Fibroblast of the conjunctiva (primary cell): ENCODE measurements at places on chromosomes 1 and 21.

DNA sequence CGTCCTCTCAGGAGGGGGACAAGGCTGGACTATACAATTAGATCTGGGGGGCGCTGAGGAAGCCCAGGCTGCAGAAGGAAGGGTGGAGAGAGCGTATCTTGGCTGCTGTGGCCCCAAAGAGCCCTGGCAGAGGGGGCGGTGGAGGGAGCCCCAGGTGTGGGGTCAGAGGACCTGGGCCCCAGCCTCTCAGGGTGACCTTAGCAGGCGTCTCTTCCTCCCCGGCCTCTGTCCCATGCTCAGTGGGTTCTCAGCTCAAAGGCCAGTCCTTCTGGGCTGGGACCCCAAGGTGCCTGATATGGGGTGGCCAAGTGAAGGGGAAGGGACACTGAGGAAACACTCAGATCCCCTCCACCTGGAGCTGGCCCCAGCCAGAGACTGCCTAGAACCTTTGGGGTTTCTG is 1.8 kb downstream of the FAM131C start:
- no peak for DNase-seq

DNA sequence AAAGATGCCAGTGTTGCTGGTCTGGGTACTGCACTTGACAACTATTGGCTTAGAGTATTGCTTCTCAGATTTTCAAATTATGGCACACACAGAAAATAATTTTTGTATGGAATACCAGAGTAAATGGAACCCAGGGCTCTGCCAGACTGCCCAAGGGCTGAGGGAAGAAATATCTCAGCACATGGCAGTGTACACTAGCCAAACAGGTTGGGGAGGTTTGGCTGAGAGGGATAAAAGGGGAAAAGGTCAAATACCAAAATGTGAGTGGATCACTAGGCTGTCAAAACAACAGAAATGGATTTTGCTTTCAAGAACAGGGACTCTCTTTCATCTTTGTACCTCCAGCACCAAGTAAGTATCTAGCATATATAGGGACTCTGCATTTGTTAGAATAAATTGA is 3.0 kb upstream of the RGS8 start:
- DNase-seq: no peak

DNA sequence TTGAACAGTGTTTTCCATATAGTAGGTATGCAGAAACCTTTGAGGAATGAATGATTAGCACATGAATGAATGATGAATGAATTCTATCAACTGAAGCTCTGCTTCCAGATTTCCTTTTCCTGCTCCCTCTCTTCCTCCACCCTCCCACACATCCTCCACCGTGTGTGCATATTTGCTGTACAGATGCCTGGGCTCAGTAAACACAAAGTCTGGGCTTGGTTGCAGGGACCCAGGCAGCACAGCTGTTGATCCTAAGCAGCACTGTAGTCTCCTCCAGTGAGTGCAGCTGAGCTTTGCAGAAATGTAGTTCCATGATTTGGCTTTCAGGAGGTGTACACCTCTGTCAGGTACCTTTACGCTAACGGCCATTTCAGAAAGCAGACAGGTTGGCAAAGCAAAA is 611.7 kb downstream of the NUF2 start:
- no peak for DNase-seq

GRCh38 chr1:83090195-83090594 is 908.7 kb downstream of the TTLL7 start:
- no peak for DNase-seq

- no peak for DNase-seq
These were observed 7.8 kb upstream of the AMIGO1 start for GRCh38 chr1:109517337-109517736.

DNA sequence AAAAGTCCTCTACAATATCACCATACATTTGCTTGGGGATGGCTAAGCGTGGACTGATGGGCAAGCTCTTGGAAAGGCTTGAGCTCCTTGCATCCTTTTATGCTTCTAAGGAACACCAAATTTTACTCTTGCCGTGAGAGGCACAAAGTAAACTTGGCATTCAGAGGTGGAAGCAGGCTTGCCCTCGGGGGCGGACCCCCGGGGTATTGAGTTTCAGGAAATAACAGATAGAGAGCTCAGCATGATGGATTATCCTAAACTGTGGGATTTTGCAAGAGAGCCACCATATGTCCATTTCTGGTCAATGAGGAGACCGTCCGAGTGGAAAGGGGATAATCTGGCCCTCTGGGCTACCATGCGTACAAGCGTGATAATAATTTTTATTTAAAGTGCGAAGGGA is 14.0 kb downstream of the IFI16 start:
- DNase-seq: no peak

- peak; percentile 72 for DNase-seq
These were observed 6.6 kb downstream of the NID1 start for GRCh38 chr1:236058141-236058934.

DNA sequence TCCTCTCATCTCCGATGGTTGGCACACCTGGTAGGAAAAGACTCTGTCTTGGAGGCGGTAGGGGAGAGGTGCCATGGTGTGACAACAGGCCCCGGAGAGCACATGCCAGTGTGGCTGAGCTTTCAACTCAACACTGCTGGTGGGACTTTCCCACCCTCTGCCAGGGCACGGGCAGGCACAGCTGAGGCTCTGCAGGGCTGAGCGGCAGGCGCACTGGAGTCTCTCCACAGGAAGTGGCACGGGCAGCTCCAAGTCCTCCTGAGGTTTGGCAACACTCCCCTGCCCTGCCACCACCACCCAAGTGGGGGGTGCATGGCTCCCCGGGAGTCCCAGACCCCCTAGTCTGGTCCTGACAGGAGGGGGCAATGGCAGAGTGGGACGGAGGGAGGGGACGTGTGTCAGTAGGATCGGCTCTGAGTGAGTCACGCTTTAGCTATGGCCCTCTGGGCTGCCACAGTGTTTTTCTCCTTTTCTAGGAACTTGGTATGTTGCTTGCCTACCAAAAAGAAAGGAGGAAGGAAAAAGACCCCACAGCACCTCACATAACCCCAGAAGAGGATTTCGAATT is 27.3 kb upstream of the EVA1B start:
- no peak for DNase-seq

DNA sequence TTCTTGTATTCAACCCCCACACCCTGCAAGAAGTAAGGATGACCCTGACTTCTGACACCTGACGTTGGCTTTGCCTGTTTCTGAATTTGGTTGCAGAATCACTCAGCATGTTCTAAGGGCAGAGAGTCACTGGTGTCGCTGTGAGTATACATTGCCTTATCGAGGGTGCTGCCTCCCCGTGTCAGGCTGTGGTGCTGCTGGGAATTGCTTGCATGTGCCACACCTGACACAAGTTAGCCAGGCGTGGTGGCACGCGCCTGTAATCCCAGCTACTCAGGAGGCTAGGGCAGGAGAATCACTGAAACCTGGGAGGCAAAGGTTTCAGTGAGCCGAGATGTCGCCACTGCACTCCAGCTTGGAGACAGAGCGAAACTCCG is 45.9 kb downstream of the WDR4 start:
- DNase-seq: no peak

- DNase-seq: no peak
These were observed 148.1 kb downstream of the NRIP1 start for GRCh38 chr21:14916676-14917141.

GRCh38 chr1:174131032-174131638 is 28.2 kb upstream of the RABGAP1L start:
- DNase-seq: no peak

DNA sequence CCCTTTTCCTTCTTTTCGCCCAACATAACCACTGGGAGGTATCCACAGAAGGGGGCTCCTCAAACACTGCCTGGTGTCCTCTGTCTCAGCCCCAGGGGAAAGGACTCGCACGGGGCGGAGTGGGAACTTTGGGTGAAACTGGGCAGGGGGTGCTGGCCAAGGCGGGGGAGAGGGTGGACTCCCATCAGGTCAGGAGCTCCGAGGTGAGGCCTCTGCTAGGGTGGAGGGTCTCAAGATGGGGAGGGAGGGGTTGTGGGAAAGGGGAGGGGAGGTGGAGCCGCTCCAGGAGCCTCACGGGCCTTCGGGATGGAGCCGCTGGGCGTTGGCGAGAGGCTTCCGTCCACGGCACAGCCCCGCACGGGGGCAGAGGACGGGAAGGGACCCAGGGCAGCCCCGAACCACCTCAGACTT is 43.2 kb upstream of the POFUT2 start:
- DNase-seq: no peak

- no peak for DNase-seq
These were observed 797.6 kb downstream of the ADGRL2 start for GRCh38 chr1:82598337-82598736.

DNA sequence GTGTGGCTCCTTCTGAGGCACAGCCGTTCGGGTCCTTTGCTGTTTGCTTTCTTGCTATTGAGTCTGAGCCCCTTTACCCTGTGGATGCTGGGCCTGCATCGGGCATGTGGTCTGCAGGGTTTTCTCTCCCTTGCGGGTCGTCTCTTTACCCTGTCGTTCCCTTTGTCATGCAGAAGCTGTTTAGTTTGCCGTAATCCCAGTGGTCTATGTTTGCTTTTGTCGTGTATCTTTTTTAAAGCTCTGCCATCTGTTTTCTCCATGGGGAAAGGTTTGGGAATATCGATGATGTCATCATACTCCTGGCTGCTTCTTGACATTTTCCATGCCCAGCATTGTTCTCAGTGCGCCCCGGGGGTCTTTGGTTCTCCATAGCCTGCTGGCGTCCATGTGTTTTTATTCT is 68.2 kb downstream of the AGPAT3 start:
- no peak for DNase-seq

DNA sequence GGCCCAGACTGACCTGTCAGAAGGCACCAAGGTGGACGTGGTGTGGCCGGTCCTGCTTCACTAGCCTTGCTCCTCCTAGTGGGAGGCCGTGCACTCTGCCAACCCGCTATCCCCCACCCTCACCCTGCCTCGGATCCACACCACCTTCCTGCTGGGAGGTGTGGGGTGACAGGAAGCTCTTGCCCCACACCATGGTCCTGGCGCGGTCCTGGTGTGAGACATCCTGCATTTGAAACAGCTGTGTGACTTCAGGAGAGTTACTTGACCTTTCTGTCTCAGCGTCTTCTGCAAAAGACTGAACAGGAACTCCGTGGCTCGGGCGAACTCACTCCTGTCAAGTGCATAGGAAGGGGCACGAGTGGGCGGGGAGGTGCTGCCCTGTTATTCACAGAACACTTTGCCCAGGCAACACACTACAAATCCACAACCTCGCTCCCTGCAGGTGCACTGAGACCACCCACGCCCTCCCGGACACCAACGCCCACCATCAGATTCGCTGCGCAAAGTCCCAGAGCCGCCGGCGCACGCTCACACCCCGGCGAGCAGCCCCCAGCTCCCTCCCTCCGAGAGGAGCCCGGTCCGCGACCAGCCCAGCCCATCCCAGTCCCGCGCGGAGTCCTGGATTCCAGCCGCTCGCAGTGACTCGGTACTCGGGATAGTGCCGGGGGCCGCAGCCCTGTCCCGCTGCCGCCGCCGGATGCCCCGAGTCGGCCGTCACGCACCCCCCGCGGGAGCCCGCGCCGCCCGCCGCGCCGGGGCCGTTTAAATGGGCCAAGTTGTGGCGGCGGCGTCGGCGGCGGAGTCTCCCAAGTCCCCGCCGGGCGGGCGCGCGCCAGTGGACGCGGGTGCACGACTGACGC is at the start of gene SAMD11:
TSS of gene SAMD11 (plus strand) at position 793 of the 860 bp plus-strand sequence. CDS start 509 bp downstream, outside the sequence.
- no peak for DNase-seq
